ENCODE measurements at places on chromosomes 5 and 9. TPM values are rescaled to one million over a fixed set of nuclear protein-coding genes. Genes with fewer than 3 reads are reported as not detected.

The ENHO gene
- 22.1 TPM for total RNA-seq

The CSF1R gene
- total RNA-seq, result 57.9 TPM

- DNase-seq, result no peak
Measured at GRCh38 chr5:81754621-81755020, 3.7 kb upstream of the SSBP2 start.

GRCh38 chr9:87642330-87643106 lies 83.4 kb upstream of the CTSL start:
- no peak for DNase-seq

All from tibial nerve (tissue), 4 donors.